ENCODE measurements at places on chromosomes 11 and 22.

GRCh38 chr11:15159085-15159484, 44.4 kb downstream of the INSC start:
- no peak for DNase-seq

- peak; percentile 15 for DNase-seq
Observed at GRCh38 chr11:47186700-47187695, 764 bp upstream of the PACSIN3 start.

- DNase-seq, result no peak
Observed at GRCh38 chr11:531919-532526, 3.4 kb downstream of the HRAS start.

- no peak for DNase-seq
Observed at GRCh38 chr11:103619938-103620337, 416.5 kb upstream of the DDI1 start.

DNA sequence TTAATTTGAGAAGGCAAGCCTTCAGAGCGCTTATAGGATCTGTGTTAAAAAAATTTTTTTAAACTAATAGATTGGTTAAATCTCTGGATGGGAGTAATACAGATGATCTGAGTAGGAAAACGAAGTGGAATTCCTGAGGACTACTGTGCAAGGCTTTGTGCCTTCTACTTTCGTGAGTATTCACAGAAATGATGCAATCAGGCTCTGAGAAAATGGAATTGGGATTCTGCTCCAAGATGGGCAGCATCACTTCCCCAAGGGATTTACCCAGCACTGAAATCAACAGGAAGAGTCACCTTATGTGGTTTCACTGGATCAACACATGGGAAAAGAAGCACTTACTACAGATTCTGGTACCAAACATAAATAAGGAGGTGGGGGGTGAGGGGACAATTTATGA, 12.5 kb downstream of the KMT5B start:
- no peak for DNase-seq

DNA sequence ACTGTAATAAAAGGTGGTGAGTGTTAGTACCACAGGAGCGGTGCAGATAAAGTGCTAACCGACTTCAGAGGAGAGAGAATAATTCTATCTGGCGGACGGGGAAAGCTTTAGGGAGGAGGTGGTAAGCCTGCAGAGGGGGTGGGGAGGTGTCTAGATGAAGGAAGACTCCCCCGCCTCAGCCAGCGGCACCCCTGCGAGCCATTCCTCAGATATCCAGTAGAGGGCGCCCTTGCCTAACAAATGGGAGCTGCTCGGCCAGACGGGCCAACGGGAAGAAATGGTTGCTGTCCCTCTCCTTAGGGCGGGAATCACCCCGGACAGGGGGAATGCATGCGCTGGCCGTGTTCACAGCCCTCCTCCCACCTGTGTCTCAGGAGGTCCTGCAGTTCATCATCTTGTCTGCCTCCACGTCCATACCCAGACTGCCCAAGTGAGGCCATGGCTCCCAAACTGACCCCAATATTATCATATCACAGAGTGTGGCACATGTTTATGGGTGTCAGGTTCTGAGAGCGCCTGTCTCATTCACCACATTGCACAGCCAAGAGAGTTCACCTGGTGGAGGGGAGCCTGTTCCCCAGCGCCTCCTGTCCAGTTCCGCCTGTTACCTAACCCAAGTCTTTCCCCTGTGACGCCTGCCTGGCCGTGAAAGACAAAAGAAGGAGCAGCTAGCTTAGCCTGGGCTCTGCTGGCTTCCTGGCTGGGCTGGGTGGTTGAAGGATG, 85.5 kb downstream of the ST3GAL4 start:
- DNase-seq, result peak; percentile 60

- peak; percentile 56 for DNase-seq
Observed at GRCh38 chr11:63738720-63739360, 29.7 kb downstream of the ZFTA start.

DNA sequence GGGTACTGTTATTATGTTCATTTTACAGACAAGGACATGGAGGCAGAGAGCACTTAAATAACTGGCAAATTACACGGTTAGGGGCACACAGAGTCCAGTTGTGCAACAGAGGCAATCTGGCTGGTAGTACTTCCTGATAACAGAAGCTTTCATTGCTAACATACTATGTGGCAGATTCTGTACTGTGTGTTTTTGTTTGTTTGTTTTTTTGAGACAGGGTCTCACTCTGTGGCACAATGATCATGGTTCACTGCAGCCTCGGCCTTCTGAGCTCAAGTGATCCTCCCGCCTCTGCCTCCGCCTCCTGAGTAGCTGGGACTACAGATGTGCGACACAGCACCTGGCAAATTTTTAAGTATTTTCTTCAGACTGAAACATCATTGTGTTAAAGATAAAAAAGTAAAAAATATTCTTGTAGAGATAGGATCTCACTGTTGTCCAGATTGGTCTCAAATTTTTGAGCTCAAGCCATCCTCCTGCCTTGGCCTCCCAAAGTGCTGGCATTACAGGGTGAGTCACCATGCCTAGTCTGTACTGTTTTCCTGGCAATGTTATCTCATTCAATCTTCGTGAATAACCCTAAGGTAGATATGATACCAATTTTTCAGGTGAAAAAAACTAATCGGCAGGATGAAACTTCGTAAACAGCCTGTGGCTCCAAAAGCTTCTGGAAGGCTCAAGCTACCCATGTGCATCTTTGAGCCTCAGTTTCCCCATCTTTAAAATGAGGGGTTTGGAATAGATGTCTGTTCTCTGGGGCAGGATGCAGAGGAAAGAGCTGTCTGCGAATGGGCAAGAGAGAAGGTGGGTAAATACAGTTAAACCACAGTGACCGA, 921 bp upstream of the NUCB2 start:
- DNase-seq, result no peak

DNA sequence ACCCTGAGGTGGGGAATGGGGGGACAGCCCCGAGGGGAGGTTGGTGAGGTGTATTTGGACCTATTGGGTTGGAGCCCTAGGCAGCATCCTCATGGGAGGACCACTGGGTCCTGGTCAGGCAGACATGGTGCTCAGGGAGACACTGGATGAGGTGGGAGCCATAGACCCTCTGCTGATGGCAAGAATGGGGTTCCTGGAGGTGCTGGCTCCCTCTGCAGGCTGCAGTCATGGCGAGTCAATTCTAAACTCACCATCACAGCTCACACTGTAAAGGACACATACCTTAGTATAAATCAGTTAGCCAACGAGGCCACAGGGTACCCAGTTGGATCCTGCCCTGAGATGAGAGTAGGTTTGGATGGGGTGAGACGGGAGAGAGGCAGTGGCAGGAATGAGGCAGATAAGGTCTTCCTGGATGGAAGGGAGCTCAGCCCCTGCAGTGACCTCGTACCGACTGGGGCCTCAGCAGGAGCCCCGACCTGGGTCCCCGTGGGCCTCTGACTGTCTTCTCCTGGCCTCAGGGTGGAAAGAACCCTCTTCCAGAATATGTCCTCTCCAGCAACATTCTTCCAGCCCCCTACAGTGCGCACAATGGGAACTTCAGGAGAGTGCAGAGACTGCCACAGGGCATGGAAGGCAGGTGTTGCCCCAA, 1.7 kb upstream of the GAB4 start:
- no peak for DNase-seq

- DNase-seq, result no peak
Observed at GRCh38 chr22:30192427-30192826, 54.1 kb downstream of the LIF start.

DNA sequence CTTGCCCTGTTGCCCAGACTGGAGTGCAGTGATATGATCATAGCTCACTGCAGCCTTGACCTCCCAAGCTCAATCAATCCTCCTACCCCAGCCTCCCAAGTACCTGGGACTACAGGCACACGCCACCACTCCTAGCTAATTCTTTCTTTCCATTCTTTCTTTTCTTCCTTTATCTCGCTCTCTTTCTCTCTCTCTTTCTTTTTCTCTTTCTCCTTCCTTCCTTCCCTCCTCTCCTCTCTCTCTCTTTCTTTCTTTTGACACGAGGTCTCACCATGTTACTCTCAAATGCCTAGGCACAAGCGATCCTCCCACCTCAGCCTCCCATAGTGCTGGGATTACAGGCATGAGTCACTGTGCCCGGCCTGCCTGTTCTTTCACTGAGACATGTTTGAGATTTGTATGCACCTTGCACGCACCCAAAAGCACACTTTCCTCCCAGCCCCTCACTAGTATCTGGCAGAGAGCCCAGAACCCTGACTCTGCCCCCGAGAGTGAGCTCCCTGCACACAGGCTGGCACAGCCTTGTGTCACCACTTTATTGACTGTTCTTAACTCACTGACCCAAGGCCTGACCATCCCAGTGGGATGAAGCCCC, 56.8 kb downstream of the CD6 start:
- DNase-seq, result no peak

DNA sequence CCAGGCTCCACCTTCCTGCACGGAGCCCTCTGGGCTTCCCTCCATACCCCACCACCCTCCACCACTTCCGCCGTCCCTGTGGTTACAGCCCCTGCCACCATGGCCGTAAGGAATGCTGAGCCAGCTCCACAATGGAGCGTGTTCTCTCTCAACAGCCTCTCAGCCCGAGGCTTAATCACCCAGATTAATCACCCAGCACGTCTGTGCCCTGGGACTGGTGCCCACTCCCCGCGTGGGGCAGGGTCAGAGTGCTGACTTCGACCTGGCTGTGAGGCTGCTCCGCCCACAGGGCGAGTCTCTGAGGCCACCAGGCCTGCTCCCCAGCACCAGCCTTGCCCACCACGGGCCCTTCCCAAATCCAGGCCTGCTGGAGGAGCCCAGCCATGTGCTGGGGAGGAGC, 4.0 kb upstream of the TH start:
- DNase-seq, result no peak

GRCh38 chr11:15839061-15839460, 517.3 kb downstream of the SOX6 start:
- DNase-seq, result no peak

GRCh38 chr11:120839201-120839600, 184.7 kb upstream of the TBCEL start:
- DNase-seq, result no peak

DNA sequence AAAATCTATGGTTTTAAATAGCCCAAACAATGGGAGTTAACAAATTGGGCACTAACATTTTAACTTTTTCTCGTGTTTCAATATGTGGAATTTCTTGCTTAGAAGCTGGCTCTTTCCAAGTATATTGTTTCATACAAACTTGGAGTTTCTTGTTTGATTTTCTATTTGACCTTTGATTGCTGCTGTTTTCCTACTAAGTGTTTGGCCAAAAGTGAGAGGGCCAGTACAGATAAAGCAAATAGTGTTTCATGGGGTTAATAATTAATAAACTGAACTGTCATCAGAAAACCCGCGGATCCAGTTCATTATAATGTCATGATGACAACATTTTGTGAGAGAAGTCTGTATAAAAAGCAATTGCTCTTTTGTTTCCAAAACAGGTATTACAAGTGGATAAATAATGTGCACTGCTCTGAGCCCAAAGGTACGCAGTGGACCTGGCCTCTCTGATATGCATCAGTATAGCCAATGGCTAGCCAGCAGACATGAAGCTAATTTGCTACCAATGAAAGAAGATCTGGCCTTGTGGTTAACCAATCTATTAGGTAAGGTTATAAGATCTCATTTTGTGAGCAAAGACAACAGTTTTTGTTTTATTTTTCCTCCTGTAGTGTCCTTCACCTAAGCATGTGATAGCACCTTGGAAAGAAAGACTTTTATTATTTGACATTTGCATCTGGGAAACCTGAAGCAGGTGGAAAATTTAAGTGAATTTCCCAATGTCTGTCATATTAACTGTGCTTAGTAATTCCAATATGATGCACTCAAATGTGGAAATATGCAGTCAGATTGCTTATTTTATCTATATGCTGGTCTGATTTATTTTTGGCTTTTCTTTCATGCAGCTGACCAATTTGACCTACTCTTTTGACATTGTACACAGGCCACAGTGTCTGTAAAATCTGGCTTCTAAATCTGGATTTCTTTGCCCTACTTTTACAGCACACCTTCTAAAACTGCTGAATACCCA, 8.3 kb downstream of the GAS2 start:
- no peak for DNase-seq

- DNase-seq, result no peak
Observed at GRCh38 chr11:25247336-25247735, 750.5 kb downstream of the LUZP2 start.

GRCh38 chr11:19121646-19122045, 4.7 kb downstream of the ZDHHC13 start:
- DNase-seq, result no peak

DNA sequence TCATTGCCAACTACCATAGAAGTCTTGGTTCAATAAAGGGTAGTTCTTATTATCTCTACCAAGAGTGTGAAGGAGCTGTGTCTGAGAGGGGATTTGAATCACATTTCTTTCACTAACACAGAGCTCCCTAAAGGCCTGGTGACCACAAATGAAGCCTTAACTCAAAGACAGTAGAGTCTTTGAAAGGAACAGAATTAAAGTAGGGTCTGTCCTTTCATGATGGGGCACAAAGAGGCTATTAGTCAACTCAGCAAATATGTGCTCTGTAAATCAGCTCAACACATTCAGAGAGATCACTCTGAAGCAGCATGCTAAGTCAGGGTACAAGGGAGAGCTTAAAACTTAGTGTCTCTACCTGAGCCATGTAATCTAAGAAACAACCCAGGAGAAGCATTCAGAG, 212.4 kb upstream of the SYN3 start:
- no peak for DNase-seq

GRCh38 chr11:12232817-12233601, 122.6 kb downstream of the MICAL2 start:
- DNase-seq, result no peak

DNA sequence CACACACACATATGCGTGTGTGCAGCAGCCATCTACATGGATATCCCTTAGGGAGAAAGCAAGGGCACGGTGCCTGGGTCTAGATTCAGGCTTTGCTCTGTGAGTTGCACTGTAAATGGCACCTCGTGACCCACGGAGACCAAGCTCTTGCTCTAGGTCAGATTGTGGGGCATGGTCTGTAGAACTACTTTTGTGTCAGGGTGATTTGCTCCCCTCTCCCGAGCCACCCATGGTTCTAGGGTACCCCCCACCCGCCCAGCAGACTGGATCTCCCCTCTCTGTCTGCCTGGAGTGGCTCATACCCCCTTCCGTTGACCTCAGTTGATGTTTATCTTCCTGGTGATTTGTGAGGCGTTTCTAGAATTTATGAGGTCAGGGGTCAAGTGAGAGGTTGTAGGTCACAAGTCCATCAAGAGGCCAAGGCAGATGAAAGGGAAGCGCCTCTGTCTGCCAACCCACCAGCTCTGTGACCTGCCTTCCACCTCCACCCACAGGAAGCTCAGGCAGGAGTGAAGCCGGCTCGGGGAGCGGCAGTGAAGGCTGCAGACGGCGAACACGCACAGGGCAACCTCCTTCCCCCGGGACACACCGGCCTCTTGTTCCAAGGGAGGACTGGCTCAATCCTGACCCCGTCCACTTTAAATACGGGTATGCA, 76.2 kb upstream of the TTLL12 start:
- peak; percentile 46 for DNase-seq

GRCh38 chr11:121435132-121435531, 17.0 kb upstream of the SORL1 start:
- DNase-seq, result no peak

GRCh38 chr11:14638561-14638960, 5.0 kb upstream of the PDE3B start:
- no peak for DNase-seq

DNA sequence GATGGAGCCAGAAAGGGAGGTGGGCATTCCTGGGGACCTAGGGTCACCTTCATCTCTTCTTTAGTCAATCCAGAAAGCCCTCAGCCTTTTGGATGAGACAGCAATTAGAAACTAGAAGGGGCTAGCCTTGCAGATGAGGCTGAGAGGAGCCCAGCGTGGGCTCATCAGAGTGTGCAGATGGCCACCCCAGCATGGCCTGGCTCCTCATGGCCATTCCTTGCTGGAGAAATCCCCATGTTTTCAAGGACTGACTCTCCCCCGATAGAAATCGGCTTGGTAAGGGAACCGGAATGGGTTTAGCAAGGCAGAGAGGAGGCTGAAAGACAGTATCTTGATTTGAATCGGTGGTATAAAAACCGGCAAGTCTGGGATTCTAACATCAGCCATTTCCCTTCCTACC, 274.6 kb downstream of the BUD13 start:
- no peak for DNase-seq

Measured in bone marrow (tissue), 2 donors.